Adipocyte (in vitro differentiated cells): ENCODE measurements at places on chromosomes 1 and 21.
A peak's percentile ranks its signal among the peaks of the same experiment; 100 is the strongest.

- peak; percentile 42 for DNase-seq
These were observed 12.0 kb downstream of the ERVH48-1 start for GRCh38 chr21:42913476-42913875.

DNA sequence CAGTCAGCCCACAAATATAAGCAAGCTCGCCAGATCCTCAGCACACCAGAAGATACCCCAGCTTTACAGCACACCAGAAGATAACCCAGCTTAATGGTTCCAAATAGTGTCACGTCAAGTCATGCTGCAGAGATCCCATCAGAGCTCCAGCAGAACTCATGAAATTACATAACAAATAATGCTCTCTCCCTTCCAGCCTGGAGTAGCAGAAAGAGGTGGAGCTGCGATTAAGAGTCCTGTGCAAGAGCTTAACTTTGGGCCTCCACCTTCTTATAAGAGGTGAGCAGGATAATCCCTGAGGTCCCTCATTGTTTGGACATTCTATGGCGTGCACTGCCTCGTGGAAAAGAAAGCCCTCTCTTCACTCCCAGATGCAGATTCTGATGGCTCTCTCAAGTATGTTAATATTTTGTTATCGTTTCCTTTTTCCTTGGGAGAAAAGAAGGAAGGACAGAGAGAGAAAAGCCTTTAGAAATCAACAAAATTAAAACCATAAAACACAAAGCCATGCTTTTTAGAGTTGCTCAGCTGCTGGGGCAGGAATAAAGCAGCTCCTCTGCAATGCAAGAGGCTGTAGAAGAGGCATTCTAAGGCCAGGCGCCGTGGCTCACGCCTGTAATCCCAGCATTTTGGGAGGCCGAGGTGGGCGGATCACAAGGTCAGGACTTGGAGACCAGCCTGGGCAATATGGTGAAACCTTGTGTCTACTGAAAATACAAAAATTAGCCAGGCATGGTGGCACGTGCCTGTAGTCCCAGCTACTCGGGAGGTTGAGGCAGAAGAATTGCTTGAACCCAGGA, 59.1 kb downstream of the GLUL start:
- no peak for DNase-seq

DNA sequence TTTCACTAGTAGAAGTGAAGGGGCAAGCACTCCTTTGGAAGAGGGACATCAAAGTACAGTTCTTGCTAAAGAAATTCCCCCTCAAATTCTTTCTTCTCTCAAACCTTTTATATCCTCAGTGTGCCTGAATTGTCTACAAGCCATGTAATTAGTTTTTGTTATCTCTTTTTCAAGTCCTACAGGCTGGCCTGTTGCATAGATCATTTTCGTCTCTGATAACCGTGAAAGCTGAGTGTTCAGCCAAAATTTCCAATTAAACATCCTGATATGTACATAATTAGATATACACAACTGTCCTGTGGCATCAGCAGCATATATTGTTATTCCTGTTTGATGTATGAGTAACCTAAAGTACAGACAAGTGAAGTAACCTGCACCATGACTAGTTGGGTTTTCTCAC, 375.5 kb upstream of the ST6GALNAC5 start:
- no peak for DNase-seq

DNA sequence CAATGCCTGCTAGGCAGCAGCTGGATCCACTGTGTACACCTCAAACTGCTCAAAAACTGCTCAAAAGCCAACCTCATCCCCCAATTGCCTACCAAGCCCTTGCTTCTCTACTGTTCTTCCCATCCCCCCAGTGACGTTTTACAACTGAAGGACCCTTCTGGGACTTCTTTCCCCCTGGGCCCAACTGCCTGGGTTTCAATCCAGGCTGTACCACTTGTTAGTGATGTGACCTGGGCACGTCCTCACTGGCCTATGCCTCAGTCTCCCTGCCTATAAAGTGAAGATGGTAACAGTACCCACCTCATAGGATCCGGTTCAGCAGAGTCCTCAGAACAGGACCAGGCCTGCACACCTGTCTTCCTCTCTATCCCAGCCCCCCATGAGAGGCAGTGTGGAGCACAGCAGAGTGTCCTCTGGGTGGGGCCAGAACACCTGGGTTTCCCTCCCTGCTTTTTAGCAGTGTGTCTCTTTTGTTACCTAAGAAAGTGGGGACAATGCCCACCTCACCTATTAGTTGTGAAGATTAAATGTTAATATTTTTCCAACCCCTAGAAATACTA, 1.9 kb upstream of the TEKT2 start:
- DNase-seq: no peak

DNA sequence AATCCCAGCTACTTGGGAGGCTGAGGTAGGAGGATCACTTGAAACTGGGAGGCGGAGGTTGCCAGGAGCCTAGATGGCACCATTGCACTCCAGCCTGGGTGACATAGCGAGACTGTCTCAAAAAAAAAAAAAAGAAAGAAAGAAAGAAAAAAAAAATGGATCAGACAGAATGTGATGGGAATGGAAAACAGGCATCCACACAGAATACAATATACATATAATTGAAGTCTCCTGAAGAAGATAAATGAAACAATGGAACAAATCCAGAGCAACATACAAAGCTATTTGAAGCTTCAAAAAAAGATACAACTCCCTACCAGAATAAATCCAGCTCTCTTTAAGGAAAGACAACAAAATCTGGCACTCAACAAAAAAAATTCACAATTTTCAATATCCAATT, 10.9 kb upstream of the EGLN1 start:
- DNase-seq: no peak

- no peak for DNase-seq
These were observed 198.6 kb downstream of the PTPRC start for GRCh38 chr1:198837278-198838021.

GRCh38 chr1:110582378-110582777, 23.8 kb downstream of the KCNA2 start:
- DNase-seq: no peak

- no peak for DNase-seq
These were observed 8.1 kb upstream of the ZNF687 start for GRCh38 chr1:151273924-151274466.

DNA sequence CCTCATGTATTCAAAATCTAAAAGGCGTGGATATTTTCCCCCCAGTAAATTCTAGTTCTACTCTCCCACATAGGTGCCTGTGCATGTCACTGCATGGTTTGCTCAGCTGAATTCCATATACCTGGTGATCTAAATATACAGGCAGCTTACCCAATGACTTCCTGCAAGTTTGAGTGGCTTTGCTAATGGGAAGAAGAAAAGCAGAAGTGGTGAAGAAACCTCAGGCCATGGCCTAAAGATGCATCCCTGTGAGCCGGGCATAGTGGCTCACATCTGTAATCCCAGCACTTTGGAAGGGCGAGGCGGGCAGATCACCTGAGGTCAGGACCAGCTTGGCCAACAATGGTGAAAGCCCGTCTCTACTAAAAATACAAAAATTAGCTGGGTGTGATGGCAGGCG, 11.5 kb downstream of the SLC44A3 start:
- DNase-seq: no peak

GRCh38 chr1:224799083-224799482, 130.4 kb upstream of the DNAH14 start:
- no peak for DNase-seq
